Aorta (tissue), 5 donors: ENCODE measurements at places on chromosomes 4 and X. TPM values are rescaled to one million over a fixed set of nuclear protein-coding genes. Genes with fewer than 3 reads are reported as not detected.

ARMCX1 gene
- polyA plus RNA-seq, result 27.2 TPM

LNX1 gene
- polyA plus RNA-seq, result 3.1 TPM

EFNB1 gene
- 3.6 TPM for polyA plus RNA-seq

NIPAL1 gene
- not detected for polyA plus RNA-seq

GAGE12H gene
- not detected for polyA plus RNA-seq

- H3K4me1 ChIP-seq, result no peaks in the 10 kb centered on the region
- no peak within 1 kb of the TSS for H3K4me3 ChIP-seq
- H3K27me3 ChIP-seq, result no peaks in the 10 kb centered on the region
Observed at GRCh38 chrX:66039944-66040343, at the start of gene VSIG4. Gene VSIG4 (minus strand): TSS chrX:66040080. CDS start chrX:66039998, 82 bp downstream.

GRCh38 chr4:77201857-77202256 is 44.9 kb downstream of the CCNG2 start:
- no peak overlapping the region for H3K27ac ChIP-seq
- H3K4me1 ChIP-seq, result no peaks in the 10 kb centered on the region
- no peak for DNase-seq
- H3K27me3 ChIP-seq, result no peaks in the 10 kb centered on the region
- H3K4me3 ChIP-seq, result no peak overlapping the region

DNA sequence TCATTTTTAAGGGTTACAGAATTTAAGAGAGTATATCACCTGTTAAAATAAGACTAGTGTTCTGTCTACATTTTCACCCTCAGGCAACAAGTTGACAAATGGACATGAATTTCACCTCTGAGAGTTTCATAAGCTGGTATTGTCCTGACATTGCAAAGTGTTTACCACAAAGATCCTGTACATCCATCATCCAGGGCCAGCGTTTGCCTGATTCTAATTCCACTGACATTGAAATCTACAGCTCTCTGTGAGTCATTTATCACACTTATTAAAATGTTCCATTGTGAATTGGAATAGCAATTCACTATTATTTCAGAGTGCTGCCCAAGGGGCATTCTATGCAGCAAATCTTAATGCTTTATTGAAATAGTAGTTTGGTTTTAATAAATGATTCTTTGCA is 1499.4 kb upstream of the PCDH7 start:
- no peak overlapping the region for H3K27ac ChIP-seq
- H3K27me3 ChIP-seq, result no peaks in the 10 kb centered on the region
- H3K36me3 ChIP-seq, result no peaks in the 10 kb centered on the region
- no peaks in the 10 kb centered on the region for H3K4me1 ChIP-seq
- DNase-seq, result no peak

GRCh38 chr4:105714071-105714521 is 5.5 kb downstream of the GSTCD start:
- no peaks in the 10 kb centered on the region for H3K36me3 ChIP-seq
- no peaks in the 10 kb centered on the region for H3K27me3 ChIP-seq
- no peak for DNase-seq

GRCh38 chr4:65719635-65720034 is 49.3 kb upstream of the EPHA5 start:
- no peaks in the 10 kb centered on the region for H3K27me3 ChIP-seq
- no peaks in the 10 kb centered on the region for H3K4me1 ChIP-seq
- H3K36me3 ChIP-seq, result no peaks in the 10 kb centered on the region

DNA sequence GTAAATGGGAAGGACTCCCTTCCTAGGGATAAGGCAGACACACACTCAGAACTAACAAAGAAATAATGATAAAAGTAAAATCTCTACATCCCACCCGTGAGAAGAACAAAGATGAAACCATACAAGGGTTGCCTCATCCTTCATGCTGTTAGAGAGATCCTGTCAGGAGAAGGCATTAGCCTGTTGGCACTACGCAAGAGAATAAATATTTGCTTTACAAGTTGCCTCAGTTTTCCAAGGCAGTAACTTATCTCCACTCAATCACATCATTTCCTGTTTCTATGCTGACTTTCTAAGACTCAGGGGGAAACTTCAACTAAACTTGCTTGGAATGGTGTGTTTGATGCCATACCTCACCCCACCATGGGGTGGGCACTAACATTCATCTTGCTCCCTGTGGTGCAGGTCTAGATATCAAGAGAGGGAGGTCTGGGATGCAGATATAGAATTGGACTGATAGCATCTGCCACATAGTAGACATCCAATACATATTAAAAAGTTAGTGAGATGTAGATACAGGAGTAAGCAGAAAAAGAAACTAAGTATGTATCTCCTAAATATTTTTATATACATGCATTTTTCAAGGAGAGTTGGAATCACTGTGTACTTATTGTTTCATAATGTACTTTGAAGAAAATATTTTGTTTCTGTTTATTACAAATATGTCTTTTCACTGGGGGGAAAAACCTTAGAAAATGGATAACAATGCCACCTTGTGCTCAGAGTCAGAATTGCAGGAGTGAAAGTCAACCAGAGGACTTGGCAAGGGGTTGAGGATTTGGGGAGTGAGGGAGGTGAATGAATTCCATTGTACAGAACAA is 57.2 kb upstream of the BEX4 start:
- no peaks in the 10 kb centered on the region for H3K36me3 ChIP-seq
- H3K27me3 ChIP-seq, result no peaks in the 10 kb centered on the region
- H3K4me1 ChIP-seq, result no peaks in the 10 kb centered on the region
- no peak overlapping the region for H3K4me3 ChIP-seq
- no peak for DNase-seq
- no peak overlapping the region for H3K27ac ChIP-seq

DNA sequence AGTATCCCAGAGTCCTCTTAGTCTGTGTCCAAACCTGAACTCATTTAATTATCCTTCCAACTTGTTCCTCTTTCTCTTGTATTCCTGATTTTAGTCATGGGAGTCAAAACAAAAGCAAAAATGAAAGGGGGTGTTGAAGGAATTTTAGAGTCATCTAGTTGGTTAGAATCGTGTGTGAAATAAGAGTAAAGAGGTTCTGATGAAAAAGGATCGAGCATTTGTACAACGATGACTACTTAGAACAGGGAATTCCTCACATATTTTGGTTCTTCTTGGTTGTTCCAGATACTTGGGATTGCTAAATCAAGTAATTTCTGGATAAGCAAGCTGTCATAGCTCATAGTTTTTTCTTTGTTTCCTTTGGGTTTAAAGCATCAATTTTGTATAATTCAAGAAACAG is 194.4 kb downstream of the BCOR start:
- no peaks in the 10 kb centered on the region for H3K36me3 ChIP-seq
- H3K4me1 ChIP-seq, result no peaks in the 10 kb centered on the region
- H3K27ac ChIP-seq, result no peak overlapping the region
- H3K4me3 ChIP-seq, result no peak overlapping the region

DNA sequence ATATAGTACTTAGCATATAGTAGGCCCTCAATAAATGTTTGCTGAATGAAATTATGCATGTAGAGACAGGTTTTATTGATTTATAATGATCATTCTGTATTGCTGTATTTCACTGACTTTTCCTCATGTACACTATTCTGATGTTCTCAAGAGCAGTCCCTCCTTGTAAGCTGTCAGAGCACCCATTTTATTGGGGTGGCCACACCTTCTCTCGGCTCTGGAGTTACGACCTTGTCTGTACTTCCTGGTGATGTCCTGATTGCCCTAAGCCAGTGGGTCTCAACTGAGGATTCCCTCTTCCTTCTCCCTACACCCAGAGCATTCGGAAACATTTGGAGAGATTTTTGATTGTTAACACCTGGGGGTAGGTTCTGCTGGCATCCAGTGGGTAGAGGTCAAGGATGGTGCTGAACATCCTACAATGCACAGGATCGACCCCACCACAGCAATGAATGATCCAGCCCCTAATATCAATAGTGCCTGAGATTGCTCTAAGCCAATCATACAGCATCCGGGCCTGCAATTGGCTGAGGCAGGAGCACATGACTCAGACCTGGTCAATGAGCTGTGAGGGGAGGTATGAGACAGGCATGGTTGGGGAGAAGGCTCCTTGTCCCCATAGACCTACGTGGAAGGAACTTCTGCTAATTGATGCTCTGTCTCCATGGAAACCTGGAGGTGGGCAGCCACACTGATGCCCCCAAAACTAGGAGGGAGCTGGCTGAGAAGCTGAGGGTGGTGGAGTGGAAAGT is 58.8 kb downstream of the CLDN34 start:
- no peaks in the 10 kb centered on the region for H3K36me3 ChIP-seq
- peak; percentile 27 for DNase-seq
- no peak overlapping the region for H3K4me3 ChIP-seq
- H3K4me1 ChIP-seq, result no peaks in the 10 kb centered on the region
- no peaks in the 10 kb centered on the region for H3K27me3 ChIP-seq

DNA sequence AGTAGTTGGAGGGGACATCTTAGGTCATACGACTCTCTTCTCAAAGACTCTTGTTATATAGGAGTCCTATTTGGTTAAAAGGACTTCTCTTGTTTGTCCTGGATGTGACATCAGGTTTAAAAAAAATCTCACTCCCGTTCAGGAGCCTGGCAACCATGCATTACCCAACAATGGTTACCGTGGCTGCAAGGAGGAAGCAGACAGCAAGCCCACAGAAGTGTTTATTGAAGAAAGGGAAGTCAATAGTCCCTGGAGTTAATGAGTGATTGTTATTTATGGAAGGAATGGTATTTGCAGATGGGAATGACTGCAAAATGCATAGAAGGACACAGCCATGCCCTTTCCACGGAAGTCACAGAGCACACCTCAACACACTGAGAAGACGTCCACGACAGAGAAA is 75.9 kb upstream of the ENPP6 start:
- no peaks in the 10 kb centered on the region for H3K27me3 ChIP-seq
- no peaks in the 10 kb centered on the region for H3K36me3 ChIP-seq
- no peak overlapping the region for H3K4me3 ChIP-seq
- DNase-seq, result no peak
- no peak overlapping the region for H3K27ac ChIP-seq

DNA sequence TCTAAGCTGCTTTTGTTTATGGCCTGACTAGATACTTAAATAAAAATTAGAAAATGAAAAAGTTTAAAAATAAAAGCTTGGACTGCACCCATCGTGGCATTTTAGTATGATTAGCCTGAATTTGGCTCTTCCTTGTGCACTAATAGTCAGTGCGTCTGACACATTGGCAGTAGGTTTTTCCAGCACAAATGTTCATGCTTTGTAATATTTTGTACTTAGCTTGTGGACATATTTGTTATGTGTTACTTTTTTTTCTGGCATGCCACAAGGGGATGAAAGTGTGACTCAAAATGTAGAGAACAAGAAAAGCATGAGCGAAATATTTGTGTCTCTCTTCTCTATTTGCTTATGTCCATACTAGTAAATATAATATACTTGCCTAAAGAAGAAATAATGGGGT is 359.3 kb downstream of the ADGRL3 start:
- no peak overlapping the region for H3K4me3 ChIP-seq
- no peak for DNase-seq
- no peaks in the 10 kb centered on the region for H3K36me3 ChIP-seq
- no peaks in the 10 kb centered on the region for H3K4me1 ChIP-seq
- no peak overlapping the region for H3K27ac ChIP-seq

DNA sequence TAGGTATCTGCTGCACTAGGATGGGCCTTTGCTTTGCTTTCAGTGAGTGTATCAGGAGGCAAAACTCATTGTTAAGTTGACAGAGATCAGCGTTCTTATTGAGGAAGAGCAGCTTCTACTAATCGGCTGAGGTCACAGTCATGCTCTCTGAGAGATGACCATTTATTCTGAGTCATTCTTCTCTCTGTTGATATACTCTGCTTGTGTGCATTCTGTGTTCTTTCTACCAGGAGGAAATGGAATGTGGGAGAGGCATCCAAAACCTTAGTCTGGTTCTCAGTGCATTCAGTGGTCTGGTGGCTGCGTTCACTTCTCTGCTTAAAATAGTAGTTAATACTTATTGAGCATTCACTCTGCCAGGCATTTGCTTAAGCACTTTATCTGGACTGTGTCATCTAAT is 66.2 kb downstream of the RRAGB start:
- DNase-seq, result no peak
- no peaks in the 10 kb centered on the region for H3K36me3 ChIP-seq
- H3K27ac ChIP-seq, result no peak overlapping the region
- H3K4me3 ChIP-seq, result no peak overlapping the region
- H3K4me1 ChIP-seq, result no peaks in the 10 kb centered on the region

DNA sequence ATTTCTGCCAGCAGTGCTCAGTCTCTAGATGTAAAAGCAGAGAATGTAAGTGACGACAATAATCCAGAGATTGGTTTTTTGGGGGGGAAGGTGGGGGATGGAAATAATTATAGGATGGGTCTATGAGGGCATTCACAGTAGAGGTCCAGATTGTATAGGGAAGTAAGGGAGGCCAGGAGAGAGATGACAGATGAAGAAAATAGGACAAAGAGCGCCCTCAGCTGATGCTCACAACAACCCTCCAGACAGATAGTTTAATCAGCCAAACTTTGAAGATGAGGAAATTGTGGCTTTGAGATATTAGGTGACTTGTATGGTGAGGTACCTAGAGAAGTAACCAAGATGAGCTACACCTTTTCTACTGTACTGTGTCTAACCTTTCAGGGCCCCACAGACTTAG is 137.9 kb downstream of the MAGEB17 start:
- no peak for DNase-seq
- no peaks in the 10 kb centered on the region for H3K4me1 ChIP-seq
- no peak overlapping the region for H3K4me3 ChIP-seq
- H3K36me3 ChIP-seq, result no peaks in the 10 kb centered on the region
- H3K27me3 ChIP-seq, result no peaks in the 10 kb centered on the region

GRCh38 chrX:8201896-8202331 is 30.8 kb upstream of the VCX2 start:
- no peak for DNase-seq
- no peaks in the 10 kb centered on the region for H3K27me3 ChIP-seq
- H3K4me3 ChIP-seq, result no peak overlapping the region
- no peak overlapping the region for H3K27ac ChIP-seq

DNA sequence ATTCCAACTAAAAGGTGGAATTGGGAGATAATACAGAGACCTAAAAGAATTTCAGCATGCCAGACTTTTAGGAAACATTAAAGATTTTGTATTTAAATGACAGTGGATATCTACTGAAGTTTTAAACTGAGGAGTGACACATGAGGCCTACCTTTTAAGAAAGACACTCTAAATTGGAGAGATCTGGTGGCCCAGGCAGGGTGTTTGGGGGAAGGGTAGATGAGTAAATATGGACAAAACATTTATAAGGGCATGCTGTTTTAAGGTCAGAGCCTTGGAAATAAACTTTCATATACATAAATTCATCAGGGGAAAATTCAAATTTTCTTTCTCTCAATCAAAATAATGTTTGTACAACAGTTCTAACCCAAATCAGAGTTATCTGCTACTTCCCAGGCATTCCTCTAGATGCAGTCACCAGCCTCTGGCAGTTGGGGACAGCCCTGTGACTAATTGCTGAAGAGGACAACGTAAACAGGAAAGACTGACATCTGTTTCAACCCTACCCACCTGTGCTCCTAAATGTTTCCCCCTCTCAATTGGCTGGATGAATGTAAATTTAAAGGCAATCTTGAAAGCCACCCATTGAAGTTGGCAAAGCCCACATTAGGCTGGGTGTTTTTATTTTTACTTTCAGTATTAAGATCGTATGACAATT is 1646.9 kb upstream of the ADGRL3 start:
- H3K4me1 ChIP-seq, result no peaks in the 10 kb centered on the region
- H3K27me3 ChIP-seq, result no peaks in the 10 kb centered on the region
- H3K27ac ChIP-seq, result no peak overlapping the region
- H3K4me3 ChIP-seq, result peak overlapping the region; percentile 40
- no peaks in the 10 kb centered on the region for H3K36me3 ChIP-seq

GRCh38 chr4:165828928-165829327 is 44.1 kb upstream of the TLL1 start:
- DNase-seq, result no peak
- no peaks in the 10 kb centered on the region for H3K36me3 ChIP-seq
- H3K4me3 ChIP-seq, result no peak overlapping the region
- no peaks in the 10 kb centered on the region for H3K4me1 ChIP-seq
